ENCODE measurements at places on chromosomes 3 and 15.
A peak's percentile ranks its signal among the peaks of the same experiment; 100 is the strongest.

- DNase-seq: no peak
Measured at GRCh38 chr15:65086680-65087111, 10.2 kb downstream of the KBTBD13 start.

GRCh38 chr3:144244662-144245061 is 273.0 kb downstream of the DIPK2A start:
- DNase-seq: no peak

- DNase-seq: no peak
Measured at GRCh38 chr3:186570941-186571643, 572 bp downstream of the DNAJB11 start.

GRCh38 chr3:104269771-104270170 is 1096.9 kb upstream of the ALCAM start:
- DNase-seq: no peak

- DNase-seq: no peak
Measured at GRCh38 chr15:93835344-93835743, 396.0 kb upstream of the MCTP2 start.

DNA sequence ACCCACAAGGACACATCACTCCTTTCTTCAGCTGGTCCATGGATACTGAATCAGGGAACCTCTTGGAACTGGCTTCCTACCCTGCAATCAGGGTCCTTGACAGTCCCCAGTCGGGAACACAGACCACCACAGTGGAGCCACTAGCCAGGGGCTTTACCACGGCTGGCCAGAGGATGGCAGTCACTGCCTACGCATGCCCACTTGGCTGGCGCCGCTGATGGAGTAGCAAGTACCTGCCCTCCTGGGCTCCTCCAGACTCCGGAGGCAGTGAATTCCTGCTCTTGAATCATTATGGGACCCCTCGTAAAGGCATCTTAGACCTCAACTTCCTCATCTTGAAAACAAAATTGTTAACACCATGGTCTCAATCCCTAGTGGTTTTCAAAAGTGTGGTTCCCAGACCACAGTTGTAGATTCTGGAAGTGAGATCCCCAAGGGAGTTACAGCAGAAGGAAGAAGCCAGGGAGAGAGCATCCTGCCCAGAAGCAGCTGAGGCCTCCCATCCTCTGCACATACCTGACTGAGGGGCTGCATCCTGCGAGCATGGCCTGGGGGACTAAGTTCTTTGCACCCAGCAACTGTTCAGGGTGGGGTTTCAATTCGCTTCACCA is 9.1 kb upstream of the SKIC8 start:
- peak; percentile 54 for DNase-seq

GRCh38 chr3:158127250-158128219 is 17.6 kb downstream of the RSRC1 start:
- no peak for DNase-seq

GRCh38 chr15:57921371-57921770 is 144.1 kb downstream of the ALDH1A2 start:
- DNase-seq: no peak

GRCh38 chr15:48076454-48076853 is 44.3 kb upstream of the SLC24A5 start:
- no peak for DNase-seq

- DNase-seq: no peak
Measured at GRCh38 chr15:97893967-97894366, 66.5 kb upstream of the ARRDC4 start.

GRCh38 chr3:130963878-130964277 is 62.7 kb downstream of the ASTE1 start:
- peak; percentile 73 for DNase-seq

- DNase-seq: no peak
Measured at GRCh38 chr3:104990758-104991157, 376.0 kb upstream of the ALCAM start.

GRCh38 chr3:116476691-116477090 is 31.4 kb upstream of the LSAMP start:
- DNase-seq: no peak

- peak; percentile 34 for DNase-seq
Measured at GRCh38 chr3:132180337-132180791, 136.8 kb upstream of the ACP3 start.

DNA sequence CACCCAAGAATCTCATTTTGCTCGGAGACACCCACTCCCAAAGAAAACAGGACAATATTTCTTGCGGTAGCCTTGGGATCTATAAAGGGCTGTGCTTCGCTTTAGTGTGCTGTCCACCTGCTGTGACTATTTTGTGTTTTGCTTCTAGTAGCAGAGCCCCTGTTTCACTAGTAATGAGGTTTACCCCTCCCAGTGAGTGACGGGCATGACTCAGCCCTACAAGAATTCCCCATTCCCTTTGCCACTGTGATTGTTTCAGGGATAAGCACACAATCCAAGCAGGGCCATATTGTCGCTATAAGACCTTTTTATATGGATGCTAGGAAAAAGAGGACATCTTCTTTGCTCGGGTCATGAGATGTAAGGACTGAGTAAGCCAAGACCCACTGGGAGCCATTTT is 62.5 kb upstream of the FOXB1 start:
- DNase-seq: no peak

- no peak for DNase-seq
Measured at GRCh38 chr3:56823984-56824703, 22.4 kb upstream of the ARHGEF3 start.

DNA sequence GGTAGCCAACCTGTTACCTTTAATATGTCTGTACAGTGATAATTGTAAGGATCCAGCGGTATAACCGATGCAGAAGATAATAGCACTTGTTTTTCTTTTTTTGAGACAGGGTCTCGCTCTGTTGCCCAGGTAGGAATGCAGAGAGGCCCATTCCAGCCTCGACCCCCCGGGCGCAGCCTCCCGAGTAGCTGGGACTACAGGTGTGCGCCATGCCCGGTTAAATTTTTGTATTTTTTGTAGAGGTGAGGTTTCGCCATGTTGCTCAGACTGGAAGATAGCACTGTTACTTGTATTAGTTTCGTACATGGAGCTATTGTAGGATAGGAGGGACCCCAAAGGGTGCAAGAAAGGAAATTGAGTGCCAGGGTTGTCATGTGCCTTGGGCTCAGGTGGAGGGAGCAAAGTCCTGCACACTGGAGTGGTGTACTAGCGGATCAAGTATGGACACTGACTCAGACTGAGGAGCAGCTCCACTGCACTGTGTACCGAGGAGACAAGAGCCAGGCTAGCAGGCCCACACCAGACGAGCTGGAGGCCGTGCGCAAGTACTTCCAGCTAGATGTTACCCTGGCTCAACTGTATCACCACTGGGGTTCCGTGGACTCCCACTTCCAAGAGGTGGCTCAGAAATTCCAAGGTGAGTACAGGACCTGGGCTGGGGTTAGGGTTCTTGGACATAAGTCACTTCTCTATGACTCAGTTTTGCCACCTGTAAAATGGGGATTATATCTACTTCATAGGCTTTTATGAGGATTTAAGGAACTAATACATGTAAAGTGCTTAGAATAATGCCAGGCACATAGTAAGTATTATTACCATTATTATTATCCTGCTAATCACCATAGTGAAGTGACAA is 1.0 kb downstream of the OGG1 start:
- DNase-seq: no peak

DNA sequence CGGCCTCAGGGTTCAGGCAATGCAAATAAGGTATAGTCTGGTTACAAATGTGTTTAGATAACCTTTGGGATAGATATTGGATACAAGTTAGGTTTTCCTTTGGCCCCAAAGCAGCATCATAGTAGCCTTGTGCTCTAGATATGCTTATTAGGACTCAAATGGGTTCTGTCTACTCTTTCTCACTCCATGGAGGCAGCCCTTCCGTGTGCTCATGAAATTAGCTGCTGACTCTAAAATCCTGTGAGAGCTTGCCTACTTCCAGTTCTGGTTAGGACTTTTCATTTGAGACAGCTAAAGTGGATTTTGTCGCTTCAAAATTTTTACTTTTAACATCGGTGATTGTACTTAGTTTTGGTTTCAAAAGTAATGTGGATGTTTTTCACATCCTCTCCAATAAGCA is 1.6 kb downstream of the CDV3 start:
- no peak for DNase-seq

DNA sequence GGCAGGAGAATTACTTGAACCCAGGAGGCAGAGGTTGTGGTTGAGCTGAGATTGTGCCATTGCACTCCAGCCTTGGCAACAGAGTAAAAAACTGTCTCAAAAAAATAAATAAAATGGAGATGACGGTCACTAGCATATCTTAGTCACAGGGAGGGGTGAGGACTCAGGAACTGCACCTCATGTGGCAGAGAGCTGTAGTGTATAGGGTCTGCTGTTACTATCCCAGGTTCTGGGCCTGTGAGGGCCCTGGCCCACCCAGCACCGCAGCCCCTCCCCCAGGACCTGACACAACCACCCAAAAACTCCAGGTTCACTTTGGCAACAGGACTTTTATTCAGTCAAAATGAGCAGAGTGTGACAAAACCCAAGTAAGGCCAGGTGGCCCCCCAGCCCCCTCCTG is 22.3 kb downstream of the RNU5B-1 start:
- DNase-seq: no peak

DNA sequence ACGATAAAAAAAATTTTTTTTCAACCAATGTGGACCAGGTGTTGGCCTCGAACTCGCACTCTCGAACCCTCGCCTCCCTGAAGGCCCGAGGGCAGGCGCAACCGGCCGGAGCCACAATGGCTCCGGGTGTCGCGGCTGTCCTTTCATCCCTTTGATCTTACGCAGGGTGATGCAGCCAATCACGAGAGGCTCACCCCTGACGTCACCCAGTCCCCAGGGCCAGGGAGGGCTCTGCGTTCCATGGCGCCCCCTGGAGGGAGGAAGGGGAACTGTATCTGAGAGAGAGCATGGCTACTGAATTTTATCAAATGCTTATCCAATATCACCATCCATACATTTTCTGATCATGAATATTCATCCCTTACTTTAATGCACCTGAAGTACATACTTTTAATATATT is 15.4 kb upstream of the GMNC start:
- DNase-seq: no peak

DNA sequence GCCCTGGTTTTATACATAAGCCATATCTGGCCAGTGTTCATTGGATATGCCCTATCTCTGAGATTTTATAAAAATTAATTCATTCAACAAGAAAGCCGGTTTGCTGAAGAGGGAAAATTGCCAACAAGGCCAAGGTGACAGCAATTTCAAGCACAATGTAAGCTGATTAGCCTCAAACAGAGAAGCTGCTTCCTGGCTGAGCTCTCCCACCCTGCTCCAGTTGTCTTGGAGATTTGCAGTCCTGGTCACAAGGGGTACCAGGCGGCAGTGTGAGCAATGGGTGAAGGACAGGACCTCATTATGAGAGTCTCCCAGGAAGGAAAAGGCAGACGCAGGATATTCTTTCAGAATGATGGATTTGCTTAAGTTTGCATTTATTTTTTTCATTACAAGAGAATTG is 5.4 kb upstream of the THSD4 start:
- DNase-seq: no peak

DNA sequence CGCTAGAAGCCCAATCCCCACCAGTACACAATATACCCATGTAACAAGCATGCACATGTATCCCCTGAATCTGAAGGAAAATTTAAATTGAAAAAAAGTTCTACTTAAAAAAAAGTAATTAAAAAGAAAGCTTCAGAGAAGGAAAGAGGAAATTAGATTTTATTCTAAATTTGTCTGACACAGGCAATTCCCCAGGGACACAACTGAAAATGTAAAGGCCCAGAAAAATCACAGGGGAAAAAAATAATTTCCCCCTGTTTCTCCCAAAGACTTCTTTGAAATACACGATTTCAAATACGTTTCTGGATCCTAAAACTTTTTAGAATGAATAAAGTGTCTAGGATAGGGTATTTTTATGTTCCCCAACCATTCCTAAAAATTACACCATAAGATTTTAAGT is 42.9 kb downstream of the SEMA5B start:
- DNase-seq: no peak

DNA sequence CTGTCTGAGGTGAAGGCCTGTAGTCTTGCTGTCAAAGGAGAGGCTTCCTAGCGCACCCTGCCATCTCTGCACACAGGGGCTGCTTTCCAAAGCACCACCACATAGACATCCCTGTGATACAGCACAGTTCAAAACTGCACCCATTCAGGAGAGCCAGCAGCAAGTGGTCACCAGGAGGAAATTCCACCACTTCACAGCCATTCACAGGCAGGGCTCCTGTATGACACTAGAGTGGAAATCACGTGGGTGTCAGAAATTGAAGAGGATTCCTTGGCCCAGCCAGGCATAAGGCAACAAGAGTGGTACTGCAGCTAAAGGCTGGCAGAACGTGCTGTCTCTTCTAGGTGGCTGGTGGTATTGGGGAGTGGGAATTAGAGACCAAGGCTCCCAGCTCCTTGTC is 102.8 kb downstream of the RFTN1 start:
- DNase-seq: no peak

- DNase-seq: no peak
Measured at GRCh38 chr15:26374806-26375205, 398.1 kb downstream of the GABRB3 start.

- DNase-seq: no peak
Measured at GRCh38 chr15:96200357-96200967, 130.0 kb upstream of the NR2F2 start.

- no peak for DNase-seq
Measured at GRCh38 chr3:65867463-65868210, 171.1 kb downstream of the MAGI1 start.

DNA sequence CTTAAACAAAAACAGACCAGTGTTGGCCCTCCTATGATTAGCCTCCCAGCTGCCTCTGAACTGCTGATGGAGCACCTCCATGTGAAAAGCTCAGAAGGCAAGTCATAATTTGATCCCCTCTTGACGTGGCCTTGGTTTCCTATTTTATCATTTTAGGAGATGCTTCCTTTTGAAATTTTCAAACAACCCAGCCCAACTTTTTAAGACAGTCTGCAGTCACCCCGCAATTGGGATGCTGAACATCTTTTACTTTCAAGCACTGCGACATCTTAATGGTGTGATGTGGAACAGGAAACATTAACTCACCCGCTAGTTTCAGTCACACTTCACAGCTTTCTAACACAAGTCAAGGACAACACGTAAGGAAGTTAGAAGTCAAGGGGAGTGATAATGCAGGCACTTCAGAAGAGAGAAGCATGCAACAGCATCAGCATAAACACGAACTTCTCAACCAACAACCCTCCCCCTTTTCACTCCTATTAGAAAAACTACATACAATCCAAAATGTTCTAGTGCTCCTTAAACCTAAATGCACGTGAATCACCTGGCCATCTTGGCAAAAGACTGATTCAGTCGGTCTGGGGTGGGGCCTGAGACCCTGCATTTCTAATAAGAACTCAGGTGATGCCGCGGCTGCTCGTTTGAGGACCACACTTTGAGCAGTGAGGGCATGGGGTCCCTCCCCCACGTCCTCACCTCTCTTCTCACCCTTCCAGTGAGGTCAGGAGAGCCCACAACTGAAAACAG is 161.5 kb downstream of the FOXP1 start:
- no peak for DNase-seq

DNA sequence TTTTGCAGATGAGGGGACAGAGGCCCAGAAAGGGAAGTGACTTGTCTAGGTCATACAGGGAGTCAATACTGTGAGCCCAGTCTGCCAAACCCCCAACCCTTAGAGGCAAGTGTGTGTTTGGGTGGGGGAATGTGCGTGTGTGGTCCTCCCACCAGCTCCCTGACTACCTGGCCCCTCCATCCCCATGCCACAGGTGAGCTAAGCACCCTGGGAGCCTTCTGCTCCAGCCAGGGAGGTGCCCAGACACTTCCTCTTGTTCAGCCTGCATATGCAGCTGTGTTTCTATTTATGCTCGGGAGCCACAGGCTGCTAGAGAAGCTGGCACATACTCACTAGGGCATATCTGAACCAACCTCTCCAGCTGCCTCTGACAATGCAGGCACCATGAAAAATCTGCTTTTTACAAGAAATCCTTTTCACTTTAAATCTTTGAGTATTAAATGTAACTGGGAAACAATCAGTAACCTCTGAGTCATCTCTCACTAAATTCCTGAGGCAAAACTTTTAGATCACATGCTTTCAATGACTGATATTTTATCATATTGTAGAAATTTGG is 20.7 kb downstream of the TBC1D2B start:
- DNase-seq: no peak

Measured in HCT116 (cell line).